SJCRH30 (cell line): ENCODE measurements at places on chromosomes 12 and 14. TPM values are rescaled to one million over a fixed set of nuclear protein-coding genes. Genes with fewer than 3 reads are reported as not detected.

DNA sequence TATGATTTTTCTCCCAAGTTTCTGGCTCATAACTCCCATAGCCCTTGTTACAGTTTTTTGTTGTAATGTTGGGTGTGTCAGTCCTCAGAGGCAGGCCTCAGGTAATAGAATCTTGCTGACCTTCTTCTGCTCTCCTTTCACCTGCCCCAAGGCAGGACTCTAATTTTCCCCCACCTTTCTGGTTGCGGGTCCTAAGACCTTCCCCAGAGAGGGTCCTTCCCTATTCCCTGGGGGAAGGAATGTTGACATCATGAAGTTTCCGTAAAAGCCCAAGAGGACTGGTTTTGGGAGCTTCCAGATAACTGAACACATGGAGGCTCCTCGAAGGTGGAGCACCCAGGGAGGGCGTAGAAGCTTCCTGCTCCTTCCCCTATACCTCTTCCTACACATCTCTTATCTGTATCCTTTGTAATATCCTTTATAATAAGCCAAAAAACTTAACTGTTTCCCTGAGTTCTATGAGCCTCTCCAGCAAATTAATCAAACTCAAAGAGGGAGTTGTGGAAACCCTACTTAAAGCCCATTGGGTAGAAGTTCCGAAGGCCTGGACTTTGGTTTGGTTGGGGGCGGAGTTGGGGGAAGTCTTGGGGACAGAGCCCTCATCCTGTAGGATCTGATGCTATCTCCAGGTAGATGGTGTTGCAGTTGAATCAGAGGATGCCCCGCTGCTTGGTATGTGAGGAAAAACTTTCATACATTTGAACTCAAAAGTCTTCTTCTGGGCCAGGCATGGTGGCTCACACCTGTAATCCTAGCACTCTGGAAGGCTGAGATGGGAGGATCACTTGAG, 9.0 kb upstream of the TMED10 start:
- no peak overlapping the region for H3K27ac ChIP-seq
- no peaks in the 10 kb centered on the region for H3K4me1 ChIP-seq
- DNase-seq: no peak
- H3K27me3 ChIP-seq: no peaks in the 10 kb centered on the region

DNA sequence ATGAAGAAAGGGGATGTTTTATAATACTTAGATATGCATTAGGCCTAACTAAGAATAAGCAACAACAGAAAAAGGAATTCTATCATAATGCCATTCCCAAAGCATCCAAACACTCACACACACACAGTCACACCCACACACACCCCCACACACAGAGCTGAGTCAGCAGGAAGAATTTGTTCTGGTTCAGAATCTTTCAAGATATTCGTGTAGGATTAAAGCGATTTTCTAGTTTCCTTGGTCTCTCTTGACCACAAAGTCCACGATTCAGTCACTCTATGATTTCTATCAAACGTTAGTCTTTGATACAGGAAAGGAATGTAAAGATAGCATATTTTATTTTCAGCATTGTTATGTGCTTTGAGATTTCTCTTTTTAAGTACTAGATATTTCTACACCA, 382.6 kb upstream of the DCN start:
- no peaks in the 10 kb centered on the region for H3K36me3 ChIP-seq
- peak; percentile 25 for DNase-seq
- H3K4me1 ChIP-seq: peaks cover 10% of the 10 kb centered on the region; the same call in 1 of the 2 replicates
- H3K27ac ChIP-seq: peak overlapping the region; percentile 16; the same call in 1 of the 2 replicates
- H3K27me3 ChIP-seq: no peaks in the 10 kb centered on the region
- H3K4me3 ChIP-seq: no peak overlapping the region

OAS3 gene
- 0.45 and 0.76 TPM in 2 replicates for total RNA-seq

SDR9C7 gene
- not detected in 2 replicates for total RNA-seq

GPRC5D gene
- total RNA-seq: not detected in 2 replicates

GRCh38 chr12:28026701-28027100, 54.2 kb upstream of the PTHLH start:
- peaks cover 38% of the 10 kb centered on the region for H3K4me1 ChIP-seq
- H3K27ac ChIP-seq: peak overlapping the region; percentile 85
- H3K4me3 ChIP-seq: no peak overlapping the region
- DNase-seq: peak; percentile 82
- H3K27me3 ChIP-seq: no peaks in the 10 kb centered on the region

- no peak for DNase-seq
- no peaks in the 10 kb centered on the region for H3K27me3 ChIP-seq
- H3K36me3 ChIP-seq: no peaks in the 10 kb centered on the region
- no peak overlapping the region for H3K27ac ChIP-seq
- peaks cover 51% of the 10 kb centered on the region for H3K4me1 ChIP-seq
Measured at GRCh38 chr12:47817272-47818006, 2.3 kb downstream of the HDAC7 start.

TAS2R50 gene
- total RNA-seq: 0.76 and 2.3 TPM in 2 replicates

CRACR2A gene
- 14.3 and 16.1 TPM in 2 replicates for total RNA-seq

BATF gene
- not detected in 2 replicates for total RNA-seq

- DNase-seq: no peak
- H3K27me3 ChIP-seq: peaks cover 3% of the 10 kb centered on the region; the same call in 1 of the 2 replicates
- H3K4me1 ChIP-seq: no peaks in the 10 kb centered on the region
Measured at GRCh38 chr14:26216786-26217185, 381.0 kb downstream of the NOVA1 start.

DNA sequence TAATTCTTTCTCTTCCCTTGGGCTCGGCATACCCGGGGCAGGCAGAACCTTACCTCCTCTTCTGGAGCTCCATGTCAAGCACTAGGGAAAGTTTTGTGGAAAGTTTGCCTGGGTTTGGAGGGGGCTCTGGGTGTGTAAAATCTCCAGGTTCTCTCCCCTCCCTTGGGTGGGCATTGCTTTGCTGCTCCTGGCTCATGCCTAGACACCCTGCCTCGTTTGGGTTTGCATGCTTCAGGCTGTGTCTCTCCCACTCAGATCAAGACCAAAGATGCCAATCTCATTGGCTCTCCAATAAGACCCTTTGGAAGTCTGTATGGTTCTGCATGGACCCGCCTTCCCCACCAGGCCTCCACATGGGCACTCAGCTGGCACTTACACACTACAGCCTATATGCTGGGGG, 6.2 kb upstream of the KRT2 start:
- H3K27ac ChIP-seq: no peak overlapping the region
- H3K36me3 ChIP-seq: no peaks in the 10 kb centered on the region
- no peak for DNase-seq
- no peak overlapping the region for H3K4me3 ChIP-seq
- peaks cover 4% of the 10 kb centered on the region; the same call in 1 of the 2 replicates for H3K27me3 ChIP-seq
